LNCaP clone FGC (cell line): ENCODE measurements at places on chromosomes 4 and X.

GRCh38 chr4:144376866-144377265 lies 236.3 kb upstream of the GYPA start:
- DNase-seq, result no peak

DNA sequence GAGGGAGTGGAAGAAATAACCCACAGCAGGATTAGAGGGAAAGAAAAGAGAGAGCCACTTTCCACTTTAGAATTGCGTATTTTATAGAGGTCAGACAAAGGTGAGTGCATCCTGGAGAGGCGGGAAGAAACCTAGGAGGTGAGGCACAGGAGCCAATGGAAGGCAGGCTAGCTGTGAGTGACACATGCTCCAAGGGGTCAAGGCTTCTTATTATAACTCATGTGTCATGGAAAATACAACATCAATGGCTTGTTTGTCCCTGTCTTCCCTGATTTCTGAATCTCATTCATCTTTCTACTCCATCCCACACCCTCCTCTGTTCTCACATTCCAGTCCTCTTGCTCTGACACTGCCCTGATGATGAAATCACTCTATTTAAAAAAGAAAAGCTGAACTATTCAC lies 14.4 kb downstream of the ANXA3 start:
- DNase-seq, result no peak

DNA sequence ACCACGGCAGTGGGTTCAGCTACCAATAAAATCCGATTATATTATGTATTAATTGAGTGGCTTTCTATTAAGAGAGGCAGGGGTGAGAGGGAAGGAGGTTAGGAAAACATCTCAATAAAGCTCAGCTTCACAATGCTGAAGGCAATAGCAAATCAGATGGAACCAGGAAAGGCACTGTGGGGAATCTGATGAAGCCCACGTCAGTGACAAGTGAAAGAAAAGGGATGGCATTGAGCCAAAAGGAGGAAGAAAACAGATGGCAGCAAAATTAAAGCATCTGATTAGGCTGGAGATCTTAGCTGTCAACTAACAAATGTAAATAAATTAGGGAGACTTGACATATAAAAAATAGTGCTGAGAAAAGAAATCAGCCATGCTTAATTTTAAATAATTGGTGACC lies 180.9 kb downstream of the RASL11B start:
- no peak for DNase-seq

GRCh38 chrX:111581086-111581485 lies 69.6 kb downstream of the SERTM2 start:
- DNase-seq, result no peak
